ENCODE measurements at places on chromosomes 4 and X.

DNA sequence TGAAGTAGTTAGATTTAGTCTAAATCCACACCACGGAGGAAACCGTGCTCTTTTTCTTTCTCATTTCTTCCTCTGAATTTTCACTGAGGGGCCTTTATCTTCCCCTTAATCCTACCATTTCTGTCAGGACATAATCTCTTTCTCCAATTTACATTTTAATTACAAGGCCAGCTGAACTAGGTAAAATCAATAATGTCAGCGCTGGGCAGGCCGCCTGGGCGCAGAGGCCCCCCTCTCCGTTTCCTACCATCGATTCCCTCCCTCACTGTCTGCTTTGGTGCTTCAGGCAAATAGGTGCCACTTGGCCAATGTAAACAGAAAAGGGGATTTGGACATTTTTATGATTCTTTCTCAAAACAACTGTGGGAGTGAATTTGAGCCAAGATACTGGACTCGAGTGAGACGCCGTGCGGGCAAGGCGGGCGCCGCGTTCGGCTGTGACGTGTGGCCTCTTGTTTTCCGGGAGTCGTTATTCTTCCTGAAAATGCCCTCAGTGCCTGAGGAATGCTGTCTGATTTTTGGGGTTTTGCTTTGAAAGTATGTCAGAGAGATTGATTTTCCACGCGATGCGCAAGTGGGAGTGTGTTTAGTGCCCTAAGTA lies 22.6 kb downstream of the UVSSA start:
- no peak for DNase-seq

DNA sequence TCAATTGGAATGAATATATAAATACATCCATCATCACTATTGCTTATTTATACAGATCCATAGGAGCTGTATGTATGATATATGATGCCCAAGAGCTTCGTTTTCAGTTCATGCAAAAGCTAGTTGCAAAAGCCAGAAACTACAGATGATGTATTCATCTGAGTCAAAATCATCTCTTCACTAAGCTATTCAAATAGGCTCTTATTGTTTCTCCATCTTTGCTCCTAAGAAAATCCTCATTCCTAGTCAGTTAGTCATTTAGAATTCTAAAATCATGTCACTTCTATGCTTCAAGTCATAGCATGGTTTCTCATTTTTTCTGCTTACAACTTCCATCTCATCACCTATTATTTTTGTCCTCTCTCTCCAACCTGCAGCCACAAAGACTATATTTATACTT lies 300.1 kb upstream of the TRAM1L1 start:
- no peak for DNase-seq

DNA sequence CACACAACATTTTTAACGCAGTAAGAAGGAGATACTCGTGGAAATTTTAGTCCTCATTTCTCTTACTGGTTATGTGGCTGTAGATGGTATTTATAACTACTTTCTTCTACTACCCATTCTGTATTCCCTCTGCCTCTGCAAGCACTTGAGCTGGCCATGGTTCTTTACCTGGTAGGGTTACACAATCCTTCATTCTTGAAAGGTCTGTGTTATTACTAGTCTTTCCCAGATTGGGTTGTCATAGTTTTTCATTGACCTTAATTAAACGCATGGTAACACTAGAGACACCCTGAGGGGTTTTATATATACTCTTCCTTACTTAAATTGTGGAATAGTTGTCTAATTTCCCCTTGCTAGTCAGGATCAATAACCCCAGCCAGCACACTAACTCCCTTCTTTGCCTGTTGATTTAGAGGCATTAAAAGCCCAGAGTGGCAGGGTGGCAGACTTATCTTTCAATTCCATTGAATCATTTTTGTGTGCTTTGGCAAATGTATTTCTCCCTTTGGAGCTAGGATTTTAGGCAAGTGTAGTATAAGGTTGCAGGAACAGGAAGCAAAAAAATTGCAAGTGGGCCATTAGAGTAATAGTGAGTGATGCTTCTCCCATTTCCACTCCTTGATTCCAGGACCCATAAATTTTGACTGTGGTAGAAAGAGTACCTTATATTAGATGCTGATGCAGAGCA lies 113.6 kb upstream of the EMCN start:
- DNase-seq, result no peak

DNA sequence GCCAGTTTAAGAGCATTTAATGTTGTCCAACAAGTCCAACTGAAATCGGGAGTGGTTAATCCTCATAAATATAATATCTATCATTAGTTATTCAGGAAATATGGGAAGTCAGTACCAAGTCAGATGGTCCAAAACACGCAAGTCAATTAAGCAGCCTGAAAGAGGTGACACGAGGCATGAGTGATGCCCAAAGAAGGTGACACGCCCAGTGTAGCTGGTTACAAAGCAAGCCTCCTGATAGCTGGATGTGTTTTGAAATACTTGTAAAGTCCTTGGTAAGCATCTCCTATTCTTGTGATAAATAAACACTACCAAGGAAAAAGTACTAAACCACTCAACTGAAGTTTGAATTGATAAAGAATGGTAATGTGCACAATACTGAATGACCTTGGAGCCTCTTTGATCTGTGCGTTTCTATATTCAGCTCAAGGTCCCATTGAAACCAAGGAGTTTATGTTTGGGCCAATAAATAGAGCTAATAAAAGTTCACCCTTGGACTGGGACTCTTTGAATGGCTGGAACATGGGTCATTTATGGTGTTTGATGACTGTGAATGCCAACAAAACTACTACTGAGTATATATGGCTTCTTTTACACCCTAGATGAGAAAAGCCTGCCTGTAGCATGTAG lies 93.2 kb upstream of the KLF3 start:
- no peak for DNase-seq

- no peak for DNase-seq
These were observed 24.5 kb upstream of the HNRNPD start for GRCh38 chr4:82398263-82398662.

DNA sequence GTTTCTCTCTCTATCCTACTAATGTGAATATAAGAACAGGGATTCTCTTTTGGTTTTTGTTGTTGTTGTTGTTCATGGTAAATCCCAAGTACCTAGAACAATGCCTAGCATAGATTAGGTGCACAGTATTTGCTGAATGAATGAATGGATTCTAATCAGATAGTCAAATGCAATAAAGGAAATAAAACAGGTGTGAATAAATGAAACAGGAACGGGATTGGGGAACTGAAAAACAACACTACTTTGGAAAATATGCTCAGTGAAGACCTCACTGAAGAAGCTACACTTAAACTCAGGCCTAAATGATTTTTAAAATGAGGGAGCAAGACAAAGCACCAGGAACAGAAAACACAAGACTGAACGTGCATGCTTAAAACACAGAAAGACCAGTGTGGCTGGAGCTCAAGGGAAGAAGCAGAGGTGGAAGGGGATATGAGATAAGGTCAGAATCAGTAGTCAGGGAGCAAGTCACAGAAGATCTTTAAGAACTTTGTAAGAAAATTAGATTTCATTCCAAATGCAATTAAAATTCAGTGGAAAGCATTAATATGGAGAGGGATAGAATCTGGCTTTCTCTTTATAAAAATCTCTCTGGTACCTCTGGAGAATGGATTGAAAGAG lies 144.7 kb downstream of the ZAR1 start:
- no peak for DNase-seq

DNA sequence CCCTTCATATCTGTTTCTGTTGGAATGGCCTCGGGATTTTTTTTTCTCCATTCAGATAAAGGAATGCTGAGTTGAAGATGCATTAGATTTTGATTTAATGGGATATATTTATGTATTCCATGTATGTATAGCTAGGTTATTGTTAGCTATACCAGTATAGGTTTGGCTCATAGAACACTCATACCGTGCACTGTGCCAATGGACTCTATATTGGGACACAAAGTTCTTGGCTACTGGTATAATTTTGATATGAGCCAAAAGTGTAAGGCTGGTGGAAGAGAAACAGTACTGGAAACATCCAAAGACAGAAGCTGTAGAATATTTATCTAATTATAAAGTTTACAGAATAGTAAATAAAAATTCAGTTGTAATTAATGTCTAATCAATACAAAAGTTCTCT lies 1912.1 kb downstream of the STIM2 start:
- no peak for DNase-seq

- DNase-seq, result peak; percentile 37
These were observed 31.7 kb upstream of the INTU start for GRCh38 chr4:127601029-127601428.

DNA sequence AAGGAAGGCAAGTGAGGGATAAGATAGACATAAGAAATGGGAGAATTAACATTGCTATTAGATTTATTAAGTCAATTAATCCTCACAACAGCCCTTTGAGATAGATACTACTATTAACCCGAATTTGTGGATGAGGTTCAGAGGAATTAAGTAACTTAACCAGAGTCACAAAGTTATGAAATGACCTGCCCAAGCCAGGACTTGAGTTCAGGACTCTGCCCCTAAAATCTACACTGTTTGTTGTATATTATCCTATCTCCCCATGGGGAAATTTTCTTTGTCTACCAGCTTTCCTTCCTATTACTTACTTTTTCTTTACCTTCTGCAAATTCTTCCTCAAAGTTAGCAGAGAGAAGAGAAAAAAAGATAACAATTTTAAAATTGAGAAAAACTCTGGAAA lies 33.4 kb upstream of the UBQLN2 start:
- no peak for DNase-seq

DNA sequence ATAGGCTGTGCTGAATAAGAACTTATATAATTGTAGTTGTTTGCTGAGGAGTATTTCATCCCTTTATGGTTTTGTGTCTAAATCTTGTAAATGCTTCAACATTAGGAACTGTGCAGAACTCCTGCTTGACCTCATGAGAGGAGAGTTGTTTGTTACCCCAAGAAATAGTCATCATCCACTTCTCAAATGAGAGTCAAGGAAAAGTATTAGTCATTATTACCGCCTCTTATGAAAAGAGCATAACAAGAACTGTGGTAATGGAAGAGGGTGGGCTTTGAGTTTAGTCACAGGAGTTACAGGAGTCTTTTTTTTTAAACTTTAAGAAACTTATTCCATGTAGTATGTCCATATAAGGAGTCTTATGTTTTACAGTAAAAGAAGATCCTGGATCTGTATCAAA lies 132.9 kb downstream of the RAP1GDS1 start:
- DNase-seq, result no peak

GRCh38 chrX:66632981-66633380 lies 5.9 kb downstream of the EDA2R start:
- peak; percentile 66 for DNase-seq
